ENCODE measurements at places on chromosomes 7 and 10.

DNA sequence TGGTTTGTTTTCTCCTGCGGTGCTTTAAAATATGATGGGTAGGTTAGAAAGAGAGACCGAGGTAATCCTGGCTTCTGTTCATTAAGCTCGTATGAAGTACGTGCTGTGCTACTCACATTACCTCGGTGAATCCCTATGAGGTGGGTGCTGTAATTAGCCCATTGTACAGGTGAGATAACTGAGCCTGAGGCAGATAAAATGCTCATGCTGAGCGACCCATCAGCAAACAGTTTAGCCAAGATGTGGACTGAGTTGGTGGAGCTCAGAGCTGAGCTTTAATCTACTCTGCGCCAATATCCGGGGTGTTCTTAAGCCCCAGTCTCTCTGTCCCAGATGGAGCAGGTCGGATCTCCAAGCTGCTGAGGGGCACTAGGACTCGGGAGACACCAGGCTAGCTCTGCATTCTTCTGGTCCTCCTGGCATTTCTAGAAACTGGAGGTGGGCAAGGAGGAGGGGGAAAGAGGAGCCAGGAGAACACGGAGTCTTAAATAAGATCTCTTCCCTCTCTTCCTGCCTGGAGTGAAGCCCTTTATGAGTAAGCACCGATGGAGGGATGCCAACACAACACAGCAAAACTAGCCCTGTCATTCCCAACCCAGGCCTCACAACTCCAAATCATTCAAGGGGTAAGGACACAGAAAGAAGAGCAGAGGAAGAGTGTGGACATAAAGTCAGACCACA, 458.5 kb downstream of the KCNMA1 start:
- no peak for DNase-seq

GRCh38 chr10:131948501-131948900, 33.2 kb downstream of the BNIP3 start:
- DNase-seq, result no peak

- DNase-seq, result peak; percentile 42
Measured at GRCh38 chr10:6406220-6407033, 173.6 kb downstream of the PRKCQ start.

DNA sequence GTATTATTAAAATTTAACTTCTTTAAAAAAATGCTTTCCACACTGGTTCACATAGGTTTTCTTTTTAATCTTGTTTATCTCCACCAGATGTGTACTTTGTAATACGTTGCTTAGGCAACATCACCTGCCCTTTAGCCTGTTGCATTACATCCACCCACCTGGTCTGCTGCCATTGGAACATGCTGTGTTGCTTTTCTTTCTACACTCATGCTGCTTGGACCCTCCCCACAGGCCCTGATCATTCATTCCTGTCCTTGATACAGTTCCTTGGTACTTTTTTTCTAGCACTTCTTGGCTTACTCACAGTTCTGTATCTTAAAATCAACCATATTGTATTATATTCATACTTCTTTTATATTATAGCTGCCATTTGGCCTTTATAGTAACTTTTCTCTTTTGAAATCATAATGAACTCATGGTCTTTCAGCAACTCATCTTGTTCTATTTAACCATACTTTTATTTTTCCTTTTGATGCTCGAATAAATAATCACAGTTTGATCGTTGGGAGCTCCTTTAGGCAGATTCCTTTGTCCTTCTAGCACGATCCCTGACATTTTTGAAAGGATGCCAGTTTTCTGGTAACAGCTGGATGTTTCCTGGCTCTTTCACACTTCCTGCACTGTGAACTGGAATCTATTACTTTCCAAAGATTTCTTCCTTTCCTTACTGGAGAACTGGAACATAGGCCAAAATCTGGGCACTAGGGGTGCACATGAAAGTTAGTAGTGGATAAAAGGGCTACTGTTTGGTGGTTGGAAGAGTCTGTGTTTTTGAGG, 125.1 kb downstream of the CDK14 start:
- no peak for DNase-seq
